AG10803 (cell line): ENCODE measurements at places on chromosomes 7 and 10.

DNA sequence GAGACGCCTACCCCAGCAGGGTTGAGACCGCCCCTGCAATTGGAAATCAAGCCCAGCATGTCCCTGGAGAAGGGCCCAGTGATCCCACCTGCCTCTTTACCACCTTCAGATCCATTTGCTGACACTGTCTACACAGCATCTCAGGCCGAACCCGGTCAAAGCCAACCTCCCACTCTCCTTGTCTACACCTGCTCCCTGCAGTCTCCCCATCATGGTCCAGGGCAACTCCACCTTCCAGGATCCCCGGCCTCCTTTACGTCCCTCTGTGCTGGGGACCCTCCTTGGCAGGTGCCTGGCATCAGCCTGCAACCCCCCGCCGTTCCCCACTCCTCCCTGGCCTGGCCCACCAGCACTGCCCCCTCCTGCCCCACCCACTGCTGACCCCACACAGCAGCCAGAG is 227.2 kb downstream of the PAXIP1 start:
- no peak for DNase-seq

GRCh38 chr10:33123680-33124079 is 165.7 kb upstream of the ITGB1 start:
- no peak for DNase-seq

- DNase-seq: peak; percentile 58
These were observed 75.8 kb downstream of the NOC3L start for GRCh38 chr10:94286901-94287300.

DNA sequence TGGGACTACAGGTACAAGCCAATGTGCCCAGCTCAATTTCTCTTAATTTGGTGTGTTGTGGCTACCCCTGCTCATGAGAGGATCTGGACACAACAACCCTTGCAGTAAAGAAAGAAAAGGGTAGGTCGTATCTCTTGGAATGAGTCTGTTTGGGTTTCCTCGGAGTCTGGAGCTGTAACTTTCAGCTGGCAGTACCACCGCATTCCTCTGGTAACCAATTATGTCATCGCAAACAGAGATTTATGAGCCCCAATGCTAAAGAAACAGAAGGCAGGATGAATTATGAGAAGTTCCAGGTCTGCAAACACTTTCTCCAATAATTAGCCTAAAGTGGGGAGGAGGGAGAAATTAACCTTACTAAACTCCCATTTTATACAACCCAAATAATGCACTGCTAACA is 186.6 kb upstream of the NRP1 start:
- DNase-seq: peak; percentile 51
